Right lobe of liver (tissue), 6 donors: ENCODE measurements at places on chromosomes 11 and 22. TPM values are rescaled to one million over a fixed set of nuclear protein-coding genes. Genes with fewer than 3 reads are reported as not detected.

DNA sequence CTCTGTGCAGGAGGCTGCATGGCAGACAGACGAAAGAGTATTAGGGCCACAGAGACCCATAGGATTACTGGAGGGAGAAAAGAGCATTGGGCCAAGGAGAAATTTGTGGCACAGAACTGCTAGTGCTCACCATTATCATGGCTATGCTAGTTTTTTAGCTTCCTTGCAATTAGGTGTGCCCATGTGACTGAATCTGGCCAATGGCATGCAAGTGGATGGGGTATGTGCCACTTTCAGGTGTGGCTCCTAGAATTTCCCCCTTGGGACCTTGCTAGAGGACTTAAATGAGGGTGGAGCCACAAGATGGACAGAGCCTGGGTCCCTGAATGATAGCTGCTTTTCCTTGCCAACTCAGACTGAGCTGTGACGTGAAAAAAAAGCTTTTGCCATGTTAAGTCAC is 73.9 kb upstream of the TENM4 start:
- no peak for DNase-seq
- no peak overlapping the region for H3K4me3 ChIP-seq
- no peaks in the 10 kb centered on the region for H3K27me3 ChIP-seq
- H3K36me3 ChIP-seq: no peaks in the 10 kb centered on the region
- H3K4me1 ChIP-seq: no peaks in the 10 kb centered on the region

GRCh38 chr22:35476341-35476740 is 64.3 kb upstream of the RASD2 start:
- H3K27ac ChIP-seq: no peak overlapping the region
- H3K4me3 ChIP-seq: no peak overlapping the region
- no peak for DNase-seq
- no peaks in the 10 kb centered on the region for H3K36me3 ChIP-seq
- H3K27me3 ChIP-seq: no peaks in the 10 kb centered on the region
- no peaks in the 10 kb centered on the region for H3K4me1 ChIP-seq

DNA sequence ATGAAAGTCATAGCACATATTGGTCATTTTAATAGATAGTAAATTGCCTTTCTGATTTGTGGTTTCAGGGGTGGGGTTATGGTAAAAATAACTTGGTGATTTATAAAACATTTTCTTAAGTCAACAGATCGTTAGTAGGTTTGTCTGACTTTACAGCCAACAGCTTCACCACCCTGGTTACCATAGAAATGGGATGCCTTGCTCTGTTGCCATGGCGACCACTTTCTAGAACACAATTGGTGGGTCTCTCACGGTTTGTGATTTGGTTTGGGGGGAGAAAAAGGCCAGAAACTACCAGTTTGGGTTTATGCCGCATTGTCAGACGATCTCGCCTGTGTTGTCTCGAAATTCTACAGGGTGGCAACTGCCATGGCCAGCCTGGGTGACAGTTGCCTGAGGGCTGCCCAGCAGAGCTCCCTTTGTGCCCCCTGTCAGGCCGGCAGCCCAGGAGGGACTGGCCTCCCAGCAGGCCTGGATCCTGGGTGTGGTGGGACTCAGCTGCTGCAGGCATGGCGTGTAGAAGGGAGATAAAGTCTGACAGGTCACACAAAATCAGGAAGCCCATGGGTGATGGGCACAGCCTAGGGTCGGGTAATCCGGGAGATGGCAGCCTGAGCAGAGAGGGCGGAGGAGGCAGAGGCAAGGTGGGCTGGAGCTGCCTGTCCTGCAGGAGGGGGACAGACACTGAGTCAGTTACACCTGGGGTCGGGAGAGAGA is 30.9 kb downstream of the KCNC1 start:
- no peak overlapping the region for H3K4me3 ChIP-seq
- H3K27ac ChIP-seq: no peak overlapping the region
- H3K27me3 ChIP-seq: no peaks in the 10 kb centered on the region
- H3K36me3 ChIP-seq: no peaks in the 10 kb centered on the region

GRCh38 chr22:50209893-50210292 is 9.1 kb downstream of the SELENOO start:
- H3K4me1 ChIP-seq: no peaks in the 10 kb centered on the region
- DNase-seq: peak; percentile 46
- peaks cover 56% of the 10 kb centered on the region for H3K36me3 ChIP-seq
- H3K27me3 ChIP-seq: no peaks in the 10 kb centered on the region

- no peaks in the 10 kb centered on the region for H3K36me3 ChIP-seq
- no peaks in the 10 kb centered on the region for H3K27me3 ChIP-seq
- no peak overlapping the region for H3K4me3 ChIP-seq
- H3K27ac ChIP-seq: no peak overlapping the region
These were observed 31.1 kb upstream of the CD44 start for GRCh38 chr11:35107861-35108260.

DNA sequence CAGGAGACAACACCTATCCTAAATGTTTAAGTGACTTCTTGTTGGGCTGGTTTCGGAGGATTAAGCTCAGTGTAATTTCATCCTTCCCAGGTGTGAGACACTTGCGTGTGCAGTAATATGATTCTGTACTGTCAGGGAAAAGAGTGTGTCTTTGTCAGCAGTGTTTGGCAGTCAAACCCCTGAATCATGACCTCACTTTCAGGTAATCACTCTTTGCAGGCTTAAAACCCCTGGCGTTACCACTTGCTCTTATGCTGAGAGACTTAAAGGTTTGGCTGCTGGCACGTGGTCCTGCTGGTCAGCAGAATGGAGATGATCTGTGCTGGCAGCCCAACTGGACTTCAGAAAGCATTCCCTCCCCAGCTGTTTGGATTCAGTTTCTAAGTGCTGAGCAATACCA is 56.1 kb downstream of the APIP start:
- DNase-seq: no peak
- no peaks in the 10 kb centered on the region for H3K36me3 ChIP-seq
- H3K4me1 ChIP-seq: no peaks in the 10 kb centered on the region
- no peaks in the 10 kb centered on the region for H3K27me3 ChIP-seq

Gene CRYBB3
- total RNA-seq: not detected

Gene TEX54
- not detected for total RNA-seq

Gene TRIOBP
- total RNA-seq: 19.8 TPM

Gene BIK
- total RNA-seq: 0.42 TPM

Gene SEC14L6
- 0.06 TPM for total RNA-seq

Gene TRIM49
- not detected for total RNA-seq
